ENCODE measurements at places on chromosomes 6 and 20.

- DNase-seq, result no peak
These were observed at the start of gene PXDC1 for GRCh38 chr6:3751077-3751729. PXDC1 (minus strand) TSS chr6:3751713; CDS start chr6:3751531, 182 bp downstream.

GRCh38 chr20:47818996-47819609, 33.8 kb upstream of the SULF2 start:
- no peak for DNase-seq

DNA sequence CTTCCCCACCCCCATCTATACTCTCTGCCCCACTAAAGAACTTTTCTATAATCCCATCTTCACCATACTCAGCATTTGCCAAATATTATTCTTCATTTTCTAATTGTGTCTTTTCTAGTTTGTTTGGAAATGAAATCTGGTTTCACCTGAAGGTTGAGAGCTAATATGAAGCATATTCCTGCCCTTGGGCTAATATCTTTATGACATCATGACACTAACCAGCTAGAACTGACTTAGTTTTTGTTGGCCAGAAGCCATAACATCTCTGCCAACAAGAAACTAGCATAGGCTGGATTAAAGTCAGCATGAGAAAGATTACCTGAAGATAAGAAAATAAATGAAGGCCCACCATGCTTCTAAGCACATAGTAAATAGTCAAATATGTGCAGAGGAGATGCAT, 16.7 kb downstream of the UNC5CL start:
- peak; percentile 5 for DNase-seq

DNA sequence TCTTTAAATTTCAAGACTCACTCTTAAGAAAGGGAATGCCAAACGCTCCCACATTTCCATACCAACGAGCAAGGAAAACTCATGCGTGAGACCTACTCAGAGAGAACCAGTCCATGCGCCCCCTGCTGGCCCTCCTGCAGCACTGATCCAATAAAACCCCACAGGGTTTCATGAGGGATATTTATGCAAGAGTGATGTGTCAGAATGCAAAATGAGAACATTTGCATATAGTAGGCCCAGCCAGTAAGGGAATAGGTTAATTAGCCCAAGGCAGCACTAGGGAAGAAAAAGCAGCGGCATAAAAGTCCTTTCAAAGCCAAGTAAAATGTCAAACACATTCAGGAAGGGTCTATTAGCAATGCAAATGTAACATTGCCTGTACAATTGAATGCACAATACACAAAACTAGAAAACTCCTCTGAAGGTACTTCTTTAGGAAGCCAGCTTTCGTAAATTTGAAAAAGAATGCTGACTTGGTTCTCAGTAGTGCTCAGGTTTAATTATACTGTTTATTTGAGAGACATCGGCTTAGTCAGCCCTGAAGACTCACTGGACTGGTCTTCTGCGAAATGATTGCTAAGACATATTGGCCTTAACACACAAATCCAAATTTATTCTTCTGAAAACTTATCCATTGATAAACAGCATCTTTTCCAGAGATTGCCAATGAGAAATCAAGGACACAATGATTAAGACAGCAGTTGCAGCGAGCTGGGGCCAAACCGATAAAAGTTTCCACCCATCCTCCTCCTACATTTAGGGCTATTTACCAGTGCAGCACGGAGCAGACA, 93.2 kb downstream of the GMPR start:
- DNase-seq, result peak; percentile 72

- DNase-seq, result no peak
These were observed 292.8 kb downstream of the CDC5L start for GRCh38 chr6:44680202-44680720.

GRCh38 chr6:149136913-149137286, 180.6 kb upstream of the TAB2 start:
- no peak for DNase-seq
